ENCODE measurements at places on chromosomes 13 and 19.

DNA sequence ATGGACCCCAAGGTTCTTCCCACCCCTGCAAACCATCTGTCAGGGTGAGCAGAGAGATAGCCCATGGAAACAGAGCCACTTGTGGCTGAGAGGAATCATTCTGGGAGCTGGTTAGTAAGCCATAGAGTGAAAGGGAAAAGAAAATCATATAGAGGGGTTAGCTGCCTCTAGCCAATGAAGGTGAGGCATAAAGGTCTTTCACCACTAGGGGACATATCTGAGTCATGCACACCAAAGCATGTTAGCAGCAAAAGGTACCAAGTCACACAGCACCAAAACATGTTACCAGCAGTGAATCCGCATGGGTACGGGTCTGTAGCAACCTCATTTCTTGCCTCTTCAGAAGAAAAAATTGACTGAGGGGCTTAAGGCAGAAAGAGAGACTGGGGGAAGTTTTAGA lies 76.7 kb upstream of the ZNF43 start:
- DNase-seq = no peak

- no peak for DNase-seq
These were observed 95.1 kb downstream of the DCT start for GRCh38 chr13:94384231-94384905.

DNA sequence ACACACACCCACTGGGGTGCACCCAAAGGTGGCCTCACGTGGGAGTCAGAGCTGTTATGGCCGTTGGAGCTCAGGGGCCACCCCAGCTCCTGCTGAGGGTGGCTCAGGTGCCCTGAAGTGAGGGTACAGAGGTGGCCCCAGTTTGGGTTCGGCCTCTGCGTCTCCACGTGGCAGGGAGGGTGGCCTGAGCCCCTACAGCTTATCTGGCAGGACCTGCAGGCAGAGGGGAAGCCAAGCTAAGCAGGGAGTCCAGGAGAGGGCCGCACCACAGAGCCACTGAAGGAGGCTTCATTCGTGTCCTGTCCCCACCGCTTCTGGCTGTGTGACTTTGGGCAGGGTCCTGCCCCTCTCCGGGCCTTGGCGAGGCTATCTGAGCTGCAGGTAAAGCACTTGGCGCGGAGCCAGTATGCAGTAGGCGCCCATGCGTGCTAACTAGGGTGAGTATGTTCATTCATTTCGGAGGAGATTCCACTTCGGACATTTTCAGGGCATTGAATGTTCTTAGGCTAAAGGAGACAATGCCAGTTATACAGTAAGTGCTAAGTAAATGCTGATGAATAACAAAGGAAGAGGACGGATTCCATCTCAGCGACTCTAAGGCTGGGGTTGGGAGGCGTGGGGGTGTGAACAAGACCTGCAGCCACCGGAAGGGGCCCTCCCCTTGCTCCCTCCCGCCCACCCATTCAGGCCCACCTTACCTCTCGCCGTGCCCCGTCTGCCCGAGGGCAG lies 4.9 kb downstream of the REX1BD start:
- no peak for DNase-seq

DNA sequence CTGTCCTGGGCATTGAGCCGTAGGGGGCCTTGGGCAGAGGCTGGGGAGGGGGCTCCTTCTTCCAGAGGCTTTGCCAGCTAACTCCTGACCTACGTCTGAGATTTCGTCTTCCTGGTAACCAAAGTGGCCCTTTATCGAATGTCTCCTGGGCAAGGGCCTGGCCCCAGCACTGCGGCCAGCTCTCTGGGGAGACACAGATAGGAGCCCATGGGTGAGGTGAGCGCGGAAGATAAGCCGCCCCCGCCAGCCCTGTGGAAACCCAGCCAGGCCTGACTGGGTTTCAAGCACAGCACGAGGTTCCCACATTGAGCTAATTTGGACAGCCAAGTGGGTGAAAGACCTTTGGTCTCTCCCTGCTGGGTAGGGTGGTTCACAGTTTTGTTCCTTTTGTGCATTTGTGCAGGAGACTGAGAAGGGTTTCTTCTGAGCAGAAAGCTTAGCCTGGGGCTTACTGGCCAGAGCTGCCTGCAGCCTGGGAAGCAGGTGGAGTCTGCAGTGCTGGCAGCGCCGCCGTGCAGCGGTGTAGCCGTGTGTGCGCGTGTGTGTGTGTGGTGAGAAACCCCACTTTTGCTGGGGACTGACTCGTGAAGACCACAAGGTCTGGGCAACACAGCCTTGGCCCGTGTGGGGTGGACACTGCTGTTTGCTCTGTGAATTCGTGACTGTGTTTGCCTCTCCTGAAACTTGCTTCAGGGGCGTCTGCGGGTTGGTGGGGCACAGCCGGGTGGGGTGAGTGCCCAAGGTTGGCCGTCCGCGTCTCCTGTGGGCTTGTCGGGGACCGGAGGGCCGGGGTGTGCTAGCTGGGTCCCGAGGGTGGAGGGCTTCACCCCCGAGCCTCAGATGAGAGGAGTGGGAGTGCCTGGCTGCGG lies 2.5 kb downstream of the BSG start:
- DNase-seq = peak; percentile 75

DNA sequence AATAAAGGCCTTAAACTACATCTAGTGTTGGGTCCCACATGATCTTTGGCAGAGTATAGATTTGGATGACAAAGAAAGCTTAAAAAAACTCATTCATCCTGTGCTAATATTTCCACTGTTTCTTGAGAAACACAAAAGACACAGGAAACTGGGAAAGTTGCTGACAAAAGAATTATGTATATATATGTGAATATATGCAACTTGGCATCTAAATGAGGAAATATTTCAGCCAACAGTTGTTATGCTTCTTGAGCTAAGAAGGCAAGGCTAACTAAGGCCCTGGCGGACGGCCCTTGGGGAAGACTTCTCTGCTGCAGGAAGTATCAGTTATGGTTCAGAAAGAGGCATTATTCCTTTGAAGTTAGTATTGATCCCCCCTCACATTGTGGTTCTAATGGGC lies 491.8 kb downstream of the DIAPH3 start:
- DNase-seq = no peak

DNA sequence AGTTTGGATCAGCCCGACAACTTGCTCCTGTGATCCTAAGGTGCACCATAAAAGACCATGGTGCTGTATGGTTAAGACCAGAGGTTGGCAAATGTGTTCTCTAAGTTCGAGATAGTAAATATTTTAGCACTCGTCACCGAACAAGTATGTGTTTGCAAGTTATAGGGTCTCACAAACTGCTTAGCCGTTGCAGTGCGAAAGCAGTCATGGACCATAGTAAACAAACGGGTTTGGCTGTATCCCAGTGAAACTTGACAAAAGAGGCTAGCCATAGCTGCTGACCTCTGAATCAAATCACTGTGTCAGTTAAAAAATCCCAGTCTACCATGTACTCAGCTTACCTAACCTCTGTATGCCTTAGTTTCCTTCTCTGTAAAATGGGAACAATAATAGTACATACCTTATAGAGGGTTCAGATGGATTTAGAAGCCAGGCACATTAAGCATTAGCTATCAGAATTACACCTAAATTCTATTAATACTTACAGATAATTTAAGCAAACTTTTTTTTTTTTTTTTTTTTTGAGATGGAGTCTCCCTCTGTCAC lies 72.1 kb downstream of the IPO5 start:
- DNase-seq = no peak

DNA sequence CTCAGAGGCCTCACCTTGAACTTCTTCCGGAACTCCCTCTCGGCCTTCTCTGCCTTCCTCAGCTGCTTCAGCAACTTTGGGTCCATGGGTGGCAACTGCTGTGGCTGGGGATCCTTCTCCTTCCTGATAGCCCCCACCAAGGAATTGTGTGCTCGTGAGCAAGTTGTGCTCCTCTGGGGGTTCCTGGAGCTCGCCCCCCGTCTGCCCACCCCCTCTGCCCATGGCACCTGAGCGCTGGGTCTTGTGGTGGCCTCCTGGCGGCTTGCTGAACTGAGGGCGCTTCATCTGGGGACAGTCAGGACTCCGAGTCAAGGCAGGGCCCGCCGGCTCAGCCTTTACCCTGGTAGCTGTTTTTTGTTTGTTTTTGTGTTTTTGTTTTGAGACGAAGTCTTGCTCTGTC lies 11.6 kb downstream of the PRAM1 start:
- DNase-seq = no peak

GRCh38 chr19:14528419-14529253 lies 758 bp upstream of the TECR start:
- no peak for DNase-seq

- DNase-seq = no peak
These were observed 21.2 kb upstream of the GTF3A start for GRCh38 chr13:27403203-27403678.

DNA sequence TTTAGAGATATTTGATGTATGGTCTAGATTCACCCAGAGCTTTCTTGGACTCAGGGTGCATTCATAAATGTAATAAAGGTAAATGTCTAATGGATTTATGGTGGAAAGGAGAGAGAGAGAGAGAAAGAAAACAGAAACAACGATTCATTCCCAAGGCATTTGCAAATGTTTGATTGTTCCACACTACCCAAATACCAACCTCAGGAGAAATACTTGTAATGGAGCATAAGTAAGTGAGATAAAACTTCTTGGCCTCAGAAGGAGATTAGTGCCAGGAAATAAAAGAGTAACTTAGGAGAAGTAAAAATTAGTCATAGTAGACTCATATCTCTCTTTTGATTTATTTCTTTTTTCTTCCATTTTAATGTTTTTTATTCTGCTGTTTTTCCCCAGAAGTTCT lies 40.6 kb upstream of the DGKH start:
- no peak for DNase-seq

- no peak for DNase-seq
These were observed 14.4 kb downstream of the LIG4 start for GRCh38 chr13:108200781-108201398.

DNA sequence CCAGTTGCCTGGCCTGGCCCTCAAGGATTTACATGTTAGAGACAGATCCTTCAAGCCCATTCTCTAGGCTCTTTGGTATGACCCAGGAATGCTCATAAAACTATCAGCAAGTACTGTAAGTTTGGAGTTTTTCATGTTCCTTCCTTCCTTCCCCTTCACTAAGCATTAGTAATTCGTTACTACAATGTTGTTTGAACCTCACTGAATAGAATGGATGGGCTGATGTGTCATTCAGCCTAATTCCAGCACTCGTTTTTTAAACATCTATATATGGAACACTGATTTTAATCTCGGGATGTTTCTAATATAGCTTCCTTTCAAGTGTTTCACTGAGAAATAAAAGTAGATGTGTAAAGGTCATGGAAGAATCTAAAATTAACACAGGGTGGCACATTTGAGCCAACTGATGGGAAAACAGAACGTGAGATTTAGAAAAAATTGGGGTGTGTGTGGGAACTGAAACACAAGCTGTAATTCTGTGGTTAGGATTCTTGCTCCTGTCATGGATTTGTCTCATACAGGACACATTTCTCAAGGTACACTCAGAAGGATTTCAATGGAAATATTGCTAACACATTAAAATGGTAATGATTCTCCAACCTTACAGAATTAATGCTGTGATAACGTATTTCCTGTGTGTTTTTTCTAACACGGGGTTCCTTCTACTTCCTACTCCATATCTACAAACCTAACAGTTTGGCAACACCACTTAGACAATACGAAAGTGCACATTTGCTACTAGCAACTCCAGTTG lies 93.4 kb downstream of the FLT1 start:
- DNase-seq = no peak

DNA sequence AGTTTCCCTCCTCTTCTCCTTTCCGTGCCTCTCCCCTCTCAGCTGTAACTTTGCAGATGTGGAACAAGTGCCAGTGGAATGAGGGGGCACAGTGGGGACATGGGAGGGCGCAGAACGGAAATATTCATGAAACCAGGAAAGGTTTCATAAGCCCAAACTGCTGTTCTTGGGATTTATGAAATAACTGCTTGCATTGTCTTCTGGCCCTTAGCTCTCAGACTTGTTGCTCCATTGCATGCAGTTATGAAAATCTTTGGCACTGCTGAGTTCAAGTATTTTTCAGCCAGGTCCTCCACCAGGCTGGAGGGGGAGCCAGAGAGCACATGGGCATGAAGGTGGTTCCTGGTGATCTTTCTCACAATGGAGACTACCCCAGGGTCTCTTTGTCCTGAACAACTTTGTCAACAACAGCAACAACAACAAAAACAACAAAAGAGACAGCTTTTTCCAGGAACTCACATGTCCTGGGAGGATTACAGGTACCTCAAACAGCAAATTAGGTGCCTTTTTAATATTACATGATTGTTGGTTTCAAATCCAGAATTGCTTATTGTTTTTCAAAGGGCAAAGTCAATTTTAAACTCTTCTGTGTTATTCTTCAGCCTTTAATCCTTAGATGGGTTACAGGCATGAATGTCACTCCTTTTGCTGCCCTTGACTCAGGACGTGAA lies 1.5 kb downstream of the RGCC start:
- peak; percentile 26 for DNase-seq

GRCh38 chr13:39373145-39373544 lies 229.8 kb downstream of the LHFPL6 start:
- no peak for DNase-seq

GRCh38 chr19:41792513-41793413 lies 3.6 kb upstream of the CEACAM3 start:
- DNase-seq = peak; percentile 27

- DNase-seq = no peak
These were observed 25.2 kb downstream of the IL17D start for GRCh38 chr13:20728579-20729311.

GRCh38 chr19:33905937-33906577 lies 109.4 kb downstream of the KCTD15 start:
- peak; percentile 83 for DNase-seq

- no peak for DNase-seq
These were observed 70.7 kb downstream of the SPACA7 start for GRCh38 chr13:112446867-112447266.

DNA sequence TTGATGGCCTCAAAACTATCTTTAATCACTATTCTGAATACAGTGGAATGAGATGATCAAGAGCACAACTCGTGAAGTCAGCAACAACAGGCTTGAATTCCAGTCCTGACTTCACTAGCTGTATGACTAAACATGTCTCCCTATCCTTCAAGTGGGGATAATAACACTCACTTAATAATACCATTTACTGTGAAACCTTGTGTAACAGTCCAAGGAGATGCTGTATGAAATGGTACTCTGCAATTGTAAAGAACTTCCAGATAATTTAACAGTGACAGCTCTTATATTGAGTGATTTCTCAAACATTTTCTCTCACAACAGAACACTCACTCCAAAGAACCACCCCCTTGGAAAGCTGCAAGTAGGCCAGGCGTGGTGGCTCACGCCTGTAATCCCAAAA lies 823.1 kb downstream of the DIAPH3 start:
- no peak for DNase-seq

- DNase-seq = no peak
These were observed 216 bp downstream of the SUGP2 start for GRCh38 chr19:19033176-19033425.

- no peak for DNase-seq
These were observed 148.4 kb downstream of the AKAP11 start for GRCh38 chr13:42420304-42420703.

DNA sequence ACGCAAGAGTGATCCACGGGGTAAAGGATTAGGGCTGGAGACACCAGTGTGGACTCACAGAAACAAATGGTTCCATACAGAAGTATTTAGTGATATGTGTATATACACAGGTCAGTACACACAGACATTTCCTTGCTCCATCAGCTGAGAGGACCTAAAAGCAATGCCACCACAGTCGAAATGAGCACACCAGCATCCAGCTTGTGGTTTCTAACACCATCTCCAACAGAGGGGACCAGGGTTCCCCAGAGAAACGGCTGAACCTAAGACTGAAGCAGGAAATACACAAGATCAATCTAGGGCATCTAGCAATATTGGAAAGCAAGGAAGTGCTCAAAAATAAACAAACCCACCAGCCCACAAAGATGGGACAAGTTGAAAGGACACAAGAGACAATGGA lies 7.6 kb downstream of the GGACT start:
- no peak for DNase-seq

GRCh38 chr19:35095667-35096368 lies 19.8 kb upstream of the FXYD3 start:
- no peak for DNase-seq

All from left ventricle myocardium inferior (tissue), 1 donor.